ENCODE measurements at places on chromosomes 5 and 9.

GRCh38 chr9:111180811-111181210 is 142.5 kb upstream of the LPAR1 start:
- DNase-seq: no peak

GRCh38 chr9:85516976-85517637 is 224.6 kb downstream of the AGTPBP1 start:
- no peak for DNase-seq

DNA sequence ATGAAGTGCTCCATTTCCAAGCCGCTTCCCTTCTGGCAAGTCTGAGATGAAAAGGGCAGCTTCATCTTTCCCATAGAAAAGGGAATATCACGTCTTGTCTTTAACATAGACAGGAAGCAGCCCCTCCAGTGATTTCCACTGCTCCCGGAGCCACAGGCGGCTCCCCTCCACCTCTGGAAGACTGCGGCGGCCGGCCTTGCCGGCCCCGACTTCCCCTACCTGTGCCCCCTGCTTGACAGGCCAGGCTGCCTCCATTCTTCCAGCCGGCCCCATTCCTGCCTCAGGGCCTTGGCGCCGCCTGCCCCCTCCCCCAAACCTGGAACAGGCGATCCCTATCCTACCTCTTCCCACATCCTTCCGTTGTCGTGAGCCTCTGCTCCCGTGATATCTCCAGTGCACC is 141.8 kb downstream of the ZNF354C start:
- no peak for DNase-seq

- DNase-seq: peak; percentile 4
These were observed 73.9 kb upstream of the UNC5A start for GRCh38 chr5:176736301-176736930.

DNA sequence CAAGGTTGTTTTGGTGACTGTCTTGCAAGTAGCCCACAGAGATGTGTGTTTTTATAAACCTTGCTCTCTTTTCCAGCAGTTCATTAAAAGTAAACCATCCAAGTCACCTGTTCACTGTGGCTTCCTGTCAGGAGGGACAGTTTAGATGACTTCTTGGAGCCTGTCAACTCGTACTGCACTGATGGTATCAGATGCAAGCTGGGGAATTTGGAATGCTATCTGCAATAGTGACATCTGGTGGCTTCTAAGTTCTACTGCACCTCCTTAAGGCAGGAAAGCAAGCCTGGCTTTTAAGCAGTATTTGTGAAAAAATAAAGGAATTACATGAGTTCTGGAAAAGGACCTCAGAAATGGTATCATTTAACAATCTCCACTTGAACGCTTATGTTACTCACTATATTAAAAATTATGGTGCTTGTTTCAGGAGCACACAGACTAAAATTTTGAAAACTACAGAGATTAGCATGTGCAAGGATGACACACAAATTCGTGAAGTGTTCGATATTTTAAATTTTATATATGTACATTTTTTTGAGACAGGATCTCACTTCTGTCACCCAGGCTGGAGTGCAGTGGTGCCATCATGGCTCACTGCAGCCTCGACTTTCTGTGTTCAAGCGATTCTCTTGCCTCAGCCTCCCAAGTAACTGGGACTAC is 164.0 kb downstream of the TTC39B start:
- no peak for DNase-seq

DNA sequence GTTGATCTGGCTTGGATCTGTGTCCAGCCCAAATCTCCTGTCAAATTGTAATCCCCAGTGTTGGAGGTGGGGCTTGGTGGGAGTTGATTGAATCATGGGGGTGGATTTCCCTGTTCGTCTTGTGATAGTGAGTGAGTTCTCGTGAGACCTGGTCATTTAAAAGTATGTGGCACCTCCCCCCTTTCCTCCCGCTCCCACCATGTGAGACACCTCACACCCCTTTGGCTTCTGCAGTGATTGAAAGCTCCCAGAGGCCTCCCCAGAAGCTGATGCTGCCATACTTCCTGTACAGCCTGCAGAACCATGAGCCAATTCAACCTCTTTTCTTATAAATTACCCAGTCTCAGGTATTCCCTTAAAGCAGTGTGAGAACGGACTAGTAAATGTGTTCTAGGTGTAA is 117.3 kb upstream of the PTCH1 start:
- no peak for DNase-seq

DNA sequence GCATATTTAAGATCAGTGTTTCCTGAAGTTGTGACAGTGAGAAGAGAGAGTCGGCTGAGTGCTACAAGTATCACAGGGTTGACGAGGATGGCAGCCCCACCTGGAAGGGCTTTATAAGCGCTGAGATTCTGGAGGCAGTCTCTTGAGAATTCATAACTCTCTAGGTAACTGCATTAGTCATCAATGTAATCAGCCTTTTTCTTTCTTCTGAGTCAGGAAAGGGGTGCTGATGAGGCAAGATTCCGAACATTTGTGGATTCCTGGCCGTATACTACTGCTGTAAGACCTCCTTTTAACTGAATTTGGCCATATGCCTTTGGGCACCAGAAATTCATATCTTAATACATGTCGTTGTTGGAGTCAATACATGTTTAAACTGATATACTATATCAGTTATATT is 6.6 kb upstream of the RNF20 start:
- DNase-seq: no peak

All from stimulated activated CD8-positive, alpha-beta memory T cell treated with anti-CD3 and anti-CD28 coated beads, Interleukin-4, amount 100 ng/mL, for 48 hours (primary cell).